ENCODE measurements at places on chromosomes 5 and 9.

GRCh38 chr5:30413540-30413939, 779.9 kb upstream of the CDH6 start:
- no peak for DNase-seq

GRCh38 chr5:67248703-67249589, 52.3 kb upstream of the CD180 start:
- DNase-seq, result no peak

DNA sequence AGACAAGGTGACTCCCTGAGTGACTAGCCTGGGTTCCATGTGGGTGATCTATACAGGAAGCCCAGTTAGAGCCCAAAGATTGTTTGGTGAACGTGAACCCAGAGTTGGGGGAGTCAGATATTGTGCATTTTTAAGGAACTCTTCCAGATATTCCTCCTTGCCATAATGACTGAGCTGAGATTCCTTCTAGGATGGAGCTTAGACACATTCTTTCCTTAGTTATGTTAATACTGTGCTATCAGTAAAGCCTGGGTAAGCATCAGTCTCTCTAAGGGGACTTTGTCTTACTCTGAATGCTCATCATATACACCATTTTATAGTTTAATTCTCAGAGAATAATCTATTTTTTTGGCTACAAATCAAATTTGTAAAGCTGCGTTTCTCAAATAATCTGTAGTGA, 68.1 kb downstream of the FOXB2 start:
- DNase-seq, result no peak

DNA sequence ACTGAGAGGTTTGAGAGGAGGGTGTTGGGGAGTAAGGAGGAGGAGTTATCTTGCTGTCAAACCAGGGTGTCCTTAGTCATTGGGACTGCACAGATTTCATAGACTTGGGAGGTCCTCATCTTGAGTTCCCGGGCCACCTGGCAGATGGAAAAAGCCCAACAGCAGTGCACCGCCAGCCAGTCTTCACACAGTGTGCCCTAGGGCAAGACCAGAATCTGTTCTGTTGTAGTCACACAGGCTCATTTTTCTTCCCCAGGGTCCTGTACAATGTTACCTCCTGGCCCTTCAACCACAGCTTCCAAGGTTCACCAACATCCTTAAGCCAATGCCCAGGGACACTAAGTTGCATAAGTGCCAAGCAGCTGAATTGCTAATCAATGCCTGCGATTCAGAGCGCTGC, 21.0 kb downstream of the PLAC8L1 start:
- DNase-seq, result no peak

GRCh38 chr9:88996046-88996920, 5.0 kb downstream of the S1PR3 start:
- no peak for DNase-seq

GRCh38 chr5:176530393-176530982, 6.7 kb downstream of the RNF44 start:
- no peak for DNase-seq

DNA sequence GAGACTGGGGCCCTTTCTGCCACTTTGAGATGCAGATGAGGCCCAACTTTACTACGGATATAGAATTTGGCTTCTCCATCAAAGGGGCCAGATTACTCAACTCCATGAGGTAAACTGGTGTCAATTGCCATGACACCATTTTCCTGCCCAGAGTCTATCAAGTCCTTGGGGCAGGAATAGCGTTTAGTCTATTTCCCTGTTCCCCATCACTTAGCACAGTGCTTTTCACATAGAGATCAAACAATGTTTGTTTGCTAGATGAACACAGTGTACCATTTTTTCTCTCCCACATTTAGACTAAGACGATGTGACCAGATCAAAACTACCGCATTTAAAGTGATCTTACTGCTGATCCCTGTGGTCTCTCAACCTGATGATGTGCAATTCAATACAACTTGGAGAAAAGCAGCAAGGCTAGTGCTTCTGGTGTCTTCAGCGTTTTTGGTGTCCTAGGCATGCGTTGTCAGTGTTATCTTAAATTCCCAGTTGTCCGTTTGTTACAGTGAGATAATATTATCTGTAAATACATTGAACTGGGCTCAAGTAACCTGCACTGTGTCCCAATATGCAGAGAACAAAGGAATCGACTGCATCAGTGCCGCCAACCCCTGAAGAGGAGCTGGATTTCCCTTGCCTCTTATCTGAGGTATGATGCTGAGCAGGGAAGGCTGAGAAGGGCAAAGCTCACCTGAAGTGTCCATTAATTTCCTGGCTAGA, 446.2 kb downstream of the PLK2 start:
- no peak for DNase-seq

DNA sequence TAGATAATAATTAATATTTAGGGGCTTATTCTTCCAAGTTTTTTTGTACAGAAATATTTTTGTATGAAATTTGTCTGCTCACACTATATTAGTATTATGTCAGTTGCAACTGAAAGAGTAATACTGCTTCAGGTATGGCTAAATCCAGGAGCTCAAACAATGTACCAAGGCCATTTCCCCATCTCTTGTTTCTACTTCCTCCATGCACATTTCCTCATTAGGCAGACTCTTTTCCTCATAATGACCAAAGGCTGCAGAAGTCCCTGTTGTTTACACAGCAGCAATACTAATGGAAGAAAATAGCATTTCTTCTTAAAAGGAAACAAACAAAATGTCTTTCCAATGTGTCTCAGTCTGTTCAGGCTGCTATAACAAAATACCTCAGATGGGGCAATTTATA, 9.2 kb upstream of the OTULINL start:
- DNase-seq, result no peak

GRCh38 chr5:74281166-74281565, 359.4 kb downstream of the ENC1 start:
- DNase-seq, result no peak

- DNase-seq, result no peak
These were observed 124.2 kb downstream of the PTTG1 start for GRCh38 chr5:160545832-160546231.

GRCh38 chr5:35117967-35118366, 70.2 kb upstream of the AGXT2 start:
- DNase-seq, result no peak

DNA sequence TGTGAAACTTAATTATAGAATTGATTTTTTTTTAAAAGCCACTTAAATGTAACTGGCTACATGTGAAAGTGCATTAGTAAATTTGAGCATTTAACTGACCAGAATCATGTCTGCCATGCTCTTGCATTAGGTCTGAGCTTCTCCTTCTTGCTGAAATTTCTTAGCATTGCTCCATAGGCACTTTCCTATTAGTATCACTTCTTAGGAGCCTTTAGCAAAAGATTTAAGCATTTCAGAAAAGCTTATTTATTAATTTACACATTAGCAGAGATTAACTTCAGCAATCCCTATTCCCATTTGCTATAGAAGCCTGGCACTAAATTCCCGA, 211.0 kb downstream of the SNX18 start:
- no peak for DNase-seq

DNA sequence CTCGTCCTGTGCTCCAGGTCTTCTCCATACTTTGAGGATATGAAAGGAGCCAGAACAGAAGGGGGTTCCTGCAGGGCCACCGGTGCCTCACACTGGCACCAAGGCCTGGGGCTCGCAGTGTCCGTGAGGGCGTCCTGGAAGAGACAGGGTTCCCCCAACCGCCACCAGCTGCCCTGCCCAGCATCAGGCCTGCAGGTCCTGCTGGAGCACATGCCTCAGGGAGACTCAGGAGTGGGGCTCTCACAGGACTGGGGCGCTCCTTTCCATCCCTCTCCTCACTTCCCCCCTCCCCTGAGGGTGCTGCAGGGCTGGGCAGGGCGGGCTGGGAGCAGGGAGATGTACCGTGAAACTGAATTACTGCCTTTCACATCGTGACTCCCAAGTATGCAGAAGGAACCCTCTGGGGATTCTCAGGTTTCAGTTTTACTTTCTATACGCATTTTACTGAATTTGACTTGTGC, 31.7 kb downstream of the CEP72 start:
- DNase-seq, result no peak

DNA sequence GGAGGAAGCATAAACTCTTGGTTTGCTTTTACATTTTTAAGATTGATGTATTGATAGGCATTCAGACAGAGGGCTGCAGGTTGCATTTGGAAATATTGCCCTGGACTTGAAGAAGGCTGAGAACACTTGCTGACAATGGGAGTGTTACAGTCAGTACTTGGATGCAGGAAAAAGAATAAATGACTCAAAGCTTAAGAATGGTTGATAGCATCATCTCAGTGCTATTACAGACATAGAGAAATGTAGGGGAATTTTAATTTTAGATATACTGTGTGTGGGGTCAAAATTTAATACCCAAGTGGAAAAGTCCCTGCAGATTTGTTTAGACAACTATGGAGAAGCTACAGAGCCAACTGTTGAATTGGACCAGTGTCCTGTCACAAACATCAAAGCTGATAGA, 101.1 kb downstream of the ISL1 start:
- DNase-seq, result no peak

GRCh38 chr9:34070606-34071324, 22.1 kb upstream of the UBAP2 start:
- DNase-seq, result no peak

GRCh38 chr9:98094316-98094715, 24.7 kb downstream of the TRIM14 start:
- no peak for DNase-seq

DNA sequence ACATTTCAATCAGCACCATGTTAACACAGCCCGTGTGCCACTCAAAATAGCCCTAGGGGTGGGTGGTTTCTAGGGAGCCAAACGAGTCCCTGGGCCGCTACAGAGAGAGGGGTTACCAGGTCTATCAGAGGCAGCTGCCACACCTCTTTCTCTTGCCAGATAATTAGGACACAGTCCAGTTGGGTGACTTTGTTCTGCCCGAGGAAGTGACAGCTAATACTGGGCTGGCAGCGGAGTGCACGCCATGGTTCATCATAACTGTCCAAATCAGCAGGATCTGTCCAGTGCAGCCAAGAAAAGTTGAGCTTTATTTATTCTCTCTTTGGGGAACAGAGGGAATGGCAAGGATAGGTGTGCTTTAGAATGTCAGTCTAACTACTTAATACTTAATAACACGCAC, 583.8 kb downstream of the BRINP1 start:
- no peak for DNase-seq

DNA sequence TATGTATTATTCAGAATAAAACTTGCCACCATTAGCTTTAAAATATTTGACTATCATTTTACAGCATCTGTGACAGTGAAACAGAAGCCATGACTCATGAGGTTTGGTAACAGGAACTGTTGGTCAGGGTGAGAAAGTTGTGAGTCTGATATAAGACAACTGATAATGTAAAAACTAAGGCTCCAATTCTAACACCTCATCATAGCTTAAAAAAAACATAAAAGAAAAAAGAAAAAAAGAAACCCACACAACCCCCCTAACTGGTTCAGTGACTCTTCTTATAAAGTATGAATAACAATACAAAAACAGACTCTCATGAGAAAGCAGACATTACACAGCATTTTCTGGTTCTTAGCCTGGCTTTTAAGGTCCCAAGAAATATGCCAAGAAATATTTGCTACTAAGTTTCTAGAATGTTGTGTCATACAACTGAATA, 85.8 kb downstream of the MRPS27 start:
- no peak for DNase-seq

GRCh38 chr5:160534914-160535313, 113.3 kb downstream of the PTTG1 start:
- no peak for DNase-seq
